ENCODE measurements at places on chromosomes 1 and 21.

DNA sequence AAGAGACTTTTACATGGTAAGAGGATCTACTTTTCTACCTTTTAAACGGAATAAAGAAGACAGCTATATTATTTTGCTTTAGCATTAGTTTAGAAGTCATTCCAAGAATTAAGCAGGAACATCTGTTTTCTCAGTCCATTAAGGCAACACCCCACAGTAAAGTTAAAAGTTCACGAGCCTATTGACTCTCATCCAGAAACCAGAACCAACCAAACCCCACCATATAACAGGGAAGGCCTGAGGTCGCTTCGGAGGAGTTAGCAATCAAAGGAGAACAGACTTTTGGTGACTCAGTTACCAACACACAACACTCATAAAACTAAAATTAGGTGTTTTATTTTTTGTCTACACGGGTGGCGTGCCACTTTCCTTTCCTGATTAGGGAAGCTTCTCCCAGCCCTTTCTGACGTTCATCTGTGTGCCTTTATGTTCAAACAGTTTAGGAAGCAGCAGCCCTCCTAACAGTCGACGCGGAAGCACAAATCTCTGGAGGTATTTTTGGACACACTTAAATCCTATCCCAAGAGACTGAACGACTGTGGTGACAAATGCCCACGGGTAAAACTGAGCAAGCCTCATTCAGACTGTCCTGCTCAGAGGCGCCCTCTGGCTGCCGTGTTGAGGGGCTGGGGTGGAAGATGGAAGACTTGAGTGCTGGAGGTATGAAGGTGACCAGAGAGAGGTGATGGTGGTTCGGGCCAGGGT lies 8.6 kb upstream of the PLA2G2C start:
- DNase-seq, result peak; percentile 56

DNA sequence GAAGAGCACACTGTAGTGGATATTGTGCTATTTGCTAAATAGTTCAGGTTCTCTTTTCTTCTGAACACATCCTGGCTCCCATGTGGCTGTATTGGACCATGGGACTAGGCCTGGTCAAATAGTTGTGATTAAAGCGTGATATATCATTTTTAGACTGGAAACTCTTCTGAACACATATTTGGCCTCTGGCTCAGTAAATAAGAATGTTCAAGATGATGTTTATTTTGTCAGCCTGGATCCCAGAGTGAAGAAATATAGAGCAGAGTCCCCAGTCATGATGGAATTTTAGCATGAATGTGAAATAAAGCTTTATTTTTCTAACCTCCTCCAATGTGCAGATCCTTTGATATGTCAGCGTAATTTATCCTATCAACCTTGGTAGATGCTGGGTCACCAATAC lies 542.6 kb downstream of the ADGRL2 start:
- DNase-seq, result no peak

GRCh38 chr1:206824331-206824730 lies 41.1 kb upstream of the IL20 start:
- DNase-seq, result no peak

DNA sequence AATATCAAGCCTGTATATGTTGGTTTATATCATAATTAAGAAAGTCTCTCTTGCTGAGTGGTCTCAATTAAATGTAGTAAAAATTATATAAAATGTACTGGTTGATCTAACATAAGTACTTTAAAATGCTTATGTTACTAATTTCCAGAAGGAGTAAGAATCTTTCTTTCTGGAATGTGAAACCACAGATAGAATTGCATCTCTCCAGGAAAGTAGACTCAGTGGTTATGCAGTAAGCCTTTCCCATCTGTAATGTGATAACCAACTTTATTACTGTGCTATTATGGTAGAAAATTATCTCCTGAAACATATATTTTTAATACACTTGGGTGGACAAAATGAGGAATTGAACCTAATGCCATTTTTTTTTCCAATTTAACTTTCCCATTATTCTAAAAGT lies 8.9 kb upstream of the RALGPS2 start:
- no peak for DNase-seq

GRCh38 chr1:2935751-2936390 lies 85.4 kb upstream of the ACTRT2 start:
- DNase-seq, result no peak

DNA sequence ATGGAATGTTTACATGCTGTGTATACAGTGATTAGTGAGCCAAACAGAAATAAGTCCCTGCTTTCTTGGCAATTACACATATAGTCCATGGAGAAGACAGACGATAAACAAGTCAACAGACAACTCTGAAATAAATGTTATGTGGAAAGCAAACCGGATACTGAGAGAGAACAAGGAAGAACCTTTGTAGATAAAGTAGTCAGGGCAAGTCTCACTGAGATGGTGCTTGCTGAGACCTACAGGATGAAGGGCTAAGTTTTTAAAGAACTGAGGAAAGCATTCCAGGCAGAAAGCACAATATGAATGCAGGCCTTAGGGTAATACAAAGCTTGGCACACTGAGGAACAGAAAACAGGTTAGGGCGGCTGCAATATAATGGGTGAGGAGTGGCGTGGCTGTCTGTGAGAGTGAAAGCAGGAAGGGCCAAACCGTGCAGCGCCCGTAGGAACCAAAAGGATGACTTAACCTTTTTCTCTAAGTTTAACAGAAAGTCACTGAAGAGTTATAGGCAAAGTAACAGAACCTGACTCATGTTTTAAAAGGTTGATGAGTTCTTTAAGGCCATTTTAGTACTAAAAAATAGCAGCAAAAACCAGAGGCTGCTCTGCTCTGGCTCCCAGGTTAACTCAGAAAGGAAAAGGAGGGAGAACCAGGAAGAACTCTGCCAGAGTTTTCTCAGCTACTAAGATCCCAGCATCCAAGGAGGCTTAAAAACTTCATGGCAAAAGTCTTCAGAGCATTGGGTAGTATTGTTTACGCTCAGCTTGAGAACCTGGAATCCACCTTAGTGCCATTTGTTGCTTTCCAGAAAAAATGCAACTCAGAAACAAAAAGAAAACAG lies 8.7 kb upstream of the TTF2 start:
- peak; percentile 41 for DNase-seq

DNA sequence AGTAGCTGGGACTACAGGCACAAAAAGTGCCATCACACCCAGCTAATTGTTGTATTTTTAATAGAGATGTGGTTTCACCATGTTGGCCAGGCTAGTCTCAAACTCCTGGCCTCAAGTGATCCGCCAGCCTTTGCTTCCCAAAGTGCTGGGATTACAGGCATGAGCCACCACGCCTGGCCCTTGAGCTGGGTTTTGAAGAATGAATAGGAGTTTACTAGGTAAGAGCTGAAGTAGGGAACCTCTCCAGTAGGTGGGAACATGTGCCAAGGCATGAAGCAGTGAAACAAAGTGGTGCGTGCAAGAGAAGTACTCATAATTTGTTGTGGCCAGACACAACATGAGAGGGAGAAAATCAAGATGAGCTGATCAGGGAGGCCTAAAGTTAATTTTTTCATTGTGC lies 55.8 kb downstream of the MAST2 start:
- DNase-seq, result no peak

DNA sequence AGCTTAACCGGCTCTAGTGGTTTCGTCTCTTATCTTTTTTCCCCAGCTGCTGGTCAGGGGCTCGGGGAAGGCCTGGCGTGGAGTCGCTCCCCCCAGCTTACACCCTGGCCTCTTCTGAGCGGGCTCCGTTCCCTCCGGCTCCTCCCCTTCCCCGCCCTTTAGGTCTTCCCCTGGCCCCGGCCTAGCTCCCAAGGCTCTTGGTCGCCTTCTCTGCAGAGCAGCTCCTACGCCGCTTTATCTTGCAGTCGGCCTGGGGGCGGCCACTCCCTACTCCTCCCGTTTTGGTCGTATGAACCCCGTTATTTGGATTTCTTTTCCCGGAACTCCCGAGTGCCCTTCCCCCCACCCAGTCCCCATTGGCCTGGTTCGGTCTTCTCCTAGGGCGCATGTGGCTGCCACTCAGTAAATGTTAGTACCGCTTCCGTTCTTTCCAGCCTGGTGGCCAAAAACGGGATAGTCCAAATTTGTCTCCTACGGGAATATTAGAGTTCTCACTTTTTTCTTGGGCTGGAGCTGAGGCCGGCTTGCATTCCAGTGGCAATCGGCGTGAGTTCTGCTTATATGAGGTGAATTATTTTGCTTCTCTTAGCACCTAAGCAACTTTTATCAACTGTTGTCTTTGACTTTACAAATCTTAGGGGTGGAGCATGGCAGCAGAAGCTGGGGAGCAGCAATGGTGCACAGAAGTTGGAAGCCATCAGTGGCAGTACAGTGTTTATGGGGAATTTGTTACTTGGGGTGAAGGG lies 467 bp downstream of the THRAP3 start:
- DNase-seq, result peak; percentile 88

DNA sequence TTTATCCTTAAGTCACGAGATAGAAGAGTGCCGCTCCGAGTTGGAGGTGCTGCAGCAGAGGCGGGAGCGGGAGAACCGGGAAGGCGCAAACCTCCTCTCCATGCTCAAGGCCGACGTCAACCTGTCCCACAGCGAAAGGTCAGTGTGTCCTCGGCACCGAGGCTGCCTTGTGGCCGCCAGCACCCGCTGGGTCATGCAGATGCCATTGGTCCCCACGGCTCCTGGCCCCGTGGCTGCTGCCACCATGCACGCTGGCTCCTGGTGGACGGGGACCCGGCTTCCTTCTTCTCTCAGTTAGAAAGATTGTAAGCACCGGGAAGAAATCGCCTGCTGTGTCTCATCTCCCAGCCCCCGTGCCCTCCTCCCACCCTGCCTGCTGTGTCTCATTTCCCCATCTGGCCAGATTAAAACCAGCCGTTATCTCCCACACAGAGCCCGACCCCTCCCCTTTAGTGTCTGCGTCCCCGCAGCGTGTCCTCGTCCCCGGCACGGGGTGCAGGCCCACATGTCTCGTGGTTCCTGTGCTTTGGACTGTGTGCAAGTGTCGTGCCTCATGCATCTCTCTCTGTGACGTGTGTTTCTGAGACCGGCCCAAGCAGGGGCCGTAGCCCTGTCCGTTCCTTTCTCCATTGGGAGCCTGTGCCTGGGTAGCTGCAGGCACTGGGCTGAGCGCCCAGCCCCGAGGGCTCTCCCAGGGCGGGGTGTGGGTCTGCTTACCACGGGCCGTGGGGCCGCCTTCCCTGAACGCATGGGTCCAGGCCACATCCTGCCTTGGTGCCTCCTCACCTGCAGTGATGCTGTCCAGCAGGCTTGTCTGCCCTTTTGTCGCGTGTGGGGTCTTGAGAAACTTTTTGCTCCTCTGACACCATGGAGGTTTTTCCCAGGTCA lies 62.1 kb downstream of the PCNT start:
- DNase-seq, result no peak

GRCh38 chr1:185966471-185966870 lies 232.3 kb downstream of the HMCN1 start:
- DNase-seq, result no peak

DNA sequence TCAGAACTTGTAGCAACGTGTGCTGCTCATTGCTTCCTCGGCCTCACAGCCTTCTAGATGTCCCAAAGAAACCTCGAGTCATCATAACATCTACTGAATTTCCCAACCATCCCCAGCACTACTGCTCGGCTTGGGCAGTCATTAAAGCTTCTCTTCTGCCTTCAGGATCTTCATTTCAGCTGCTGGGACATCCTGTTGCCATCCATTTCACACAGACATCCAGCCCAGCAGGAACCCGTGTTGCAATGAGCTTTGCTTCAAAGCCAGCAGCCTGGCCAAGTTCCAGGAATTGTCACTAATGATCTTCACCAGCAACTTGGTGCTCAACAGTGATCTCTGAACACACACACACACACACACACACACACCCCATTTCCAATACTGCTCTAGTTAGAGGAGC lies 18.5 kb downstream of the WLS start:
- peak; percentile 45 for DNase-seq

GRCh38 chr21:39136711-39137110 lies 46.5 kb downstream of the PSMG1 start:
- DNase-seq, result peak; percentile 50

DNA sequence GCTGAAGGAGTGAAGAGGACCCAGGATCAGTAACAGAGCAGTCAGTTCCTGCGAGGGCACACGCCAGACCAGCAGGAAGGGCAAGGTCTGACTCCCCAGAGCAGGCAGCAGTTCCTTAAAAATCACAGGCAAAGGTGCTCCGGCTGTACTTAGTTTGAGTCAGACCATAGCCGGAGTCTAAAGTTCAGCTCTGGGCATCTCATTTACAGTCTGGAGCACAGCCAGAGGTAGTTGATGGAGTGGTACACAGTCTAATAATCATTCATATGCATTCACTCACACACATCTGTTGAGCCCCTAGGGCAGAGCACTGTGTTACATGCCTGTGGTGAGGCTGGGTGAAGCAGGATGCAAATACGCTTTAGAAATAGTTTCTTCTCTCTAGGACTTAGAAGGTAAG lies 7.3 kb upstream of the AMIGO1 start:
- DNase-seq, result peak; percentile 59

GRCh38 chr1:234538930-234539649 lies 60.1 kb upstream of the TARBP1 start:
- DNase-seq, result no peak

DNA sequence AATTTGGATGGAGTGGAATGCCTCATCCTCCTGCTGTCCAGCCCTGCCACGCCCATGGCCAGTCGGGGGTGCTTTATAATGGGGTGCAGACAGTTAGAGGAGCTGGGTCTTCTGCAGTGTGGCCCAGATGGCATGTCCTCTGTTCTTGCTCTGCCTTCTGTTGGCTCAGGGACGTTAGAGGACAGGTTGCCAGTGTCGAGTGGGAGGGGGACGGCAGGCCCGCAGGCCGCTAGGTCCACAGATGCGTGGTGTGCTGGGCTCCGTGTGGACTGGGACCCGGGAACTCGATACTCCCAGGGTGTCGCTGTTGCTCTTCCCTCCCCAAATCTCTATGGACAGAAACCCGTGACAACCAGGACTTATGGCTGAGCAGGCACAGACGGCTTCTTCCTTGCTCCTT lies 33.3 kb downstream of the SIM2 start:
- DNase-seq, result peak; percentile 36

- DNase-seq, result peak; percentile 62
Observed at GRCh38 chr1:47984175-47984789, 12.9 kb downstream of the TRABD2B start.

- peak; percentile 53 for DNase-seq
Observed at GRCh38 chr21:39670701-39671100, 58.0 kb downstream of the B3GALT5 start.

GRCh38 chr1:1406101-1406820 lies 832 bp downstream of the MRPL20 start:
- no peak for DNase-seq

GRCh38 chr1:192943108-192943507 lies 116.1 kb downstream of the UCHL5 start:
- no peak for DNase-seq

DNA sequence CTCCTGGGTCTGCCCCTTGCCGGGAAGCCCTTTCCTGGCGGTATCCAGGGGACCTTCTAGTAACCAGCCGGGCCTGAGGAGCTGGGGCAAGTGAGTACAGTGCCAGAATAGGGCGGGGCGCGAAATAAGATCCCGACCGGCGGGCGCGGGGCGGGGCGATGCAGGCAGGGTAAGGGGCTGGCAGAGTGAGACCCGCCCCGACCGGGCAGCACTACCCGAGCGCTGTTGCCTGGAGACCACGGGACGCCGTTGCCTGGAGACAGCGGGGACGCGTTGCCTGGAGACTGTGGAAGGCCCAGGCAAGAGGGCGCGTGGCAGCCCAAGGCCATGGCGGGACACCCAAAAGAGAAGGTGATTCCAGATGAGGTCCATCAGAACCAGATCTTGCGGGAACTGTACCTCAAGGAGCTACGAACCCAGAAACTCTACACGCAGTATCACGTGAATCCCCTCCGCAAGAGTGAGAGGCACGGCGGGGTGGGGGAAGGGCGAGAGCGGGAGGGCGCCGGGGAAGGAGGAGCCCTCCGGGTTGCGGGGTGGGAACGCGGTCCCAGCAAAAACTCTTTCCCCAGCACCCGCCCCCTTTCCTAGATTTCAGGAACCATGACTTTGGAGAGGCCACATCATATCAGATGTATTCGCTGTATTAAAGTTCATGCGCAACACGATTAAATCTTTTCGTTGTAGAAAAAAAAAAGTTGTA lies 24.3 kb downstream of the EBNA1BP2 start:
- DNase-seq, result peak; percentile 56

Data from kidney tubule cell (primary cell).